Fibroblast of skin of left quadriceps (primary cell): ENCODE measurements at places on chromosomes 3 and 15.

DNA sequence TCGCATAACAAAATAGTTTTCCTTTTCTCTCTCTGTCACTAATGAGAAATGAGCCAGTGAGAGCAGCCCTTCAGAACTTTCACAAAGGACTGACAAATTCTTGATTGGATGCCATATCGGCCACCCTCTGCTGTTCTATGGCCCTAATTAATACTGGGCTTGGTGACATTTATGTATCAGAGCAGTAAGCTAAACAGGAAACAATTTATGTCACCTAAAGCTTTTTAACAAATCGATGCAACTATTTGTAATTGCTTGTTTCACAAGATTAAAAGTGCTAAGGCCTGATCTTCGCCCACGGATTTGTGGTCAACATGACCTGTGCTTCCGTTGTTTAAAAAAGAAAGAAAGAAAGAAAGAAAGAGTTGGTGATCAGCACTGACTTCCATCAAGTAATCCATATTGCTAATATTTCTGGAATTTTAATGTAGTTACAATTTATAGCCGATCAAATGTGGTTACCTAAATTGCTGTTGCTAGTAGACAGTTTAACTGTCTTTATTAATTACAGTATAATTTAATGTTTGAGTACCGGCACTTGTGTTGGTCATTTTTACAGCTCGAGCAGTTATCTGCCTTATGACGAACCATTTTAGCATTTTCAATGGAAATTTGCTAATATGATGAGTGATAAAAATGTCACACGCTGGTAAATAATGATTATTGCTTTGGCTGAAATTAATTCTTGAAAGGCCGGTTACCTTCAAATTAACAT lies 631.3 kb downstream of the FOXP1 start:
- no peak for DNase-seq

DNA sequence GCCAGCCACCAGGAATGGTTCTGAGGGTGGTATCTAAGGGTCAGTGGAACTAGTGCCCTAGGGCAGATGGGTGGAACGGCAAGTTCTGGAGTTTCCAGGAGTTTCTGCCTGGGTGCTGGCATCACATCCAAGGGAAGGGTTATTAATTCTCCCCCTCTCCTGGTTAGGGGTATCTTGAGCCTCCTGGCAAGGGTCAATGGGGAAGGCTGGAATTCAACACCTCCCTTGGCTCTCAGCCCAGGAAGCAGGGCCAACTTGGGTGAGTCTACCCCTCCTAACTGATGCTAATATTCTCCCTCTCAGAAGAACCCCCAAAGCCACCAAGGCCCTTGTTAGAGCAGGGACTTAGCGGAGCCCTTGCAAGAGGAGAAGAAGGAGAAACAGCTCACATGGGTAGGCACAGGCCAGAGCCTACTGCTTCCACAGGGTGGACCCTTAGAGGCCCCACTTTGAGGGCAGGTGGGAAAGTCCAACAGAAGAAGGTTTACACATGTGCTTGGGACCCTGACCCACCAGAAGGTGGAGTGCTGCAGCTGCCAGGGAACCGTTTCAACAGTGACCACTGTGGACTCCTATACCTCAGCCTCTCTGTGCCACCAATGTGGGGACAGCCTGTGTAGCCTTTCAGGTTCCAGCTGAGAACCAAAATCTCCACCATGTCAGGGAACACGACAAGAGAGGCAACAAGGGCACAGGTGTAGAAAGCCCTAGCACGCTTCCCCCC lies 3.3 kb downstream of the TMEM115 start:
- DNase-seq: no peak

- no peak for DNase-seq
These were observed 4.6 kb upstream of the TPRG1 start for GRCh38 chr3:189167027-189167766.

GRCh38 chr15:72826611-72827010 lies 43.1 kb upstream of the ADPGK start:
- no peak for DNase-seq

DNA sequence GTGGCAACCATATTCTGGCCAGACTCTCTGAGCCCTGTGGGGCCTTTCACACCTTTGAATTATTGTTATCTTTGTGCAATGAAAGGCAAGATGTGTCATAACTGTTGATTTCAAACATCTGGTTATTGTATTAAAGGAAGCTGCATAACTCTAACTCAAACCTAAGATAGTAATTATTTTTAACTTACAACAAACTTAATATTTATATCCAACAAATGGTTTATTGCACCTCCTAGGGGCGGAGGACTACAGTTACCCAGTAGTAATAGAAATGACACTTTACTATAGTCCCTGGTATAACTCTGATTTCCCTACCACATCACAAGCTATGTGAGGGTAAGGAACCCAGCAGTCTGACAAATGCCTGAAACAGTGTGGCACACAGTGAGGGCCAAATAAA lies 363.9 kb upstream of the SUCLG2 start:
- DNase-seq: no peak
